NCI-H1048 (cell line): ENCODE measurements at places on chromosomes 6 and 20.

DNA sequence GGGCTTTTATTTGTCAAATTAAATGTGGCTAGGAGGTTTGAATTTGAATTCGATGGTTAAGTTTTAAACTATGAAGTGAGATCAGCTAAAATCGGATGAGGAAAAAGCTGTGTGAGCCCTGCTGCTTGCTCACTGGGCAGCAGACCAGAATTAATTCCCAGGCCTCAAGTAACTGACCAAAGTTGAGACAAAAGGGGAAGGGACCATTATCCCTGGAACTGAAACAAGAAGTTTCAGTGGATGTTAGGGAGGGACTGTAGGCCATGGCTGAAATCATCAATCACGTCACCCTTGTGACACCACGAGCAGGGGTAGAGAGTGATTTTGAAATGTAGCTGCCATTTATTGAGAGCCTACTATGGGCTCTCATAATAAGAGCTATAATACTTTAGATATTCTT, 7.0 kb upstream of the PRSS35 start:
- DNase-seq = no peak

GRCh38 chr6:13334953-13335352, 6.6 kb upstream of the TBC1D7 start:
- DNase-seq = no peak

DNA sequence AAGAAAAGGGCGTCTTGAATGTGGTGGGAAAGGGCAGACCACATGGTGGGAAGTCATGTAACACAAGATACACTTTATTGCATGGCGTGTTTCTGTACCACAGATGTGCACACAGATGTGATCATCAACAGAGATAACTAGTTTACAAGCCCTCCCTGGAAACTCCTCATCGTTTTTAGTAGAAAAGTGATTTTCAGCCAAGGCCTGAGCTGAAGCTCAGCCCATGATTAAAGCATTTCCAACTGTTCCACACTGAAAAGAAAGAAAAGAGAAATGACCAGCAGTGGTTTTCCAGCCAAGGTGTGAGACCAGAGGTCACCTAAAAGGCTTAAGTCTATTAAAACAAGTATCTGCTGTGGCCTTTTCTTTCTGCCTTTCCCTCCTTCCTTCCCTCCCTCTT, 463.9 kb upstream of the JAG1 start:
- no peak for DNase-seq

GRCh38 chr6:44219053-44219814, 2.5 kb downstream of the MYMX start:
- peak; percentile 67 for DNase-seq

DNA sequence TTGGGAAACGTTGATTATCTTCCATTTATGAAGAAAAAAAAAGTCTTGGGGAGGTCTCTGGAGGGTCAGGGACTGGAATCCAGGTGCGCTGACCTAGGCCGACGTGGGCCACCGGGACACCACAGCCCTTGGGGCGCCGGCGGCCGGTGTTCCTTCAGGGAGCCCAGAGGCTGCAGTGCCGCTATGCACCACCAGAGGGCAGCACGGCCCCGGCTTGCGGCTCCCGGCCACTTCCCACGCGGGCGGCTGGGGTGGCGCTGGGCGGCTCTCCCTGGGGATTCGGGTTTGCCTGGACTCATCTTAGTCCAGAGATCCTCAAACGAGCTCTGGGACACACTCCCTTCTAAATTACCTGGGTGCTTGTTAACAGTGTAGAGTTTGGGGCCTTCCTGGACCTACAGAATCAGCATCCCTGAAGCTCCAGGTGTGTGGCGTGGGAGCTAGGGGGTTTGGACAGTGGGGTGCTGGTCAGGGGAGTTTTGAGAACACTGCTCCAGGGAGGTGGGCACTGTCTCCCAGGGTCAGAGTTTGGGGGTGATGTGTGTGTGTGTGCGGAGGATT, 23.0 kb upstream of the GTSF1L start:
- DNase-seq = peak; percentile 23

DNA sequence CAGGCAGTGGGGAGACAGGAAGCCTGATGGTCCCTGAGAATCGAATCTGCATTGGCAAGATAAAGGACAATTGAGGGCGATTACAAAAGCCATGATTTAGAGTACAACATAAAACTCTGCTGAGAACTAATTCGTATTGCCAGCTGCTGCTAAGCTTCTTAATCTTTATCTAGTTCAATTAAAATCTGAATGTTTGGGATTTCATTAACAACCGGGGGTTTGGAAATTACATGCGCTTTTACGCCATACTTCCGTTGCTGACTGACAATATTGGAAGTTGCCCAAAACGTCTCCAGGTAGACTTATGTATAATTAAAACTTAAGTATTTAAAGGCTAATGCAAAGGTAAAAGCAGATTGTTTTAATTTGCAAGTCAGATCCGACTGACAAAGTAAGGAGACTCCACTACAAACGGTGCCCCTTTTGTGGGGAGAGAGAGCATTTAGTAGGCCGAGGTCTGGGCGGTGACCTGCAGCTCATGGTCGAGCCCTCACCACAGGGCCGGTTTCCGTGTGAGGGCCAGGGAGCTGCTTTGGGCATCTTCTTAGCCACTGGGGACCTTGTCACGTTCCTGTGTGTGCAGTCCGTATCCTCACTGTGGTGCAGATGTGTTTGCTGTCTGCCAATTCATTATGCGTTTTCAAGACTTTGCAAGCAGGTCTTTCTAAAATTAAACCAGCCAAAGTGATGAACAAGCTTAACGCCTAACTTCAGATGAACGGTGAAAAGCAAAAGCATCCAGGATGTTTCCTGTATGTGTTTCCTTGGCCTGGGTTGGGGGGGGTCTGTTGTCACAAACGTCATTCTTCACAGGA, 49.9 kb downstream of the CDH4 start:
- DNase-seq = no peak

DNA sequence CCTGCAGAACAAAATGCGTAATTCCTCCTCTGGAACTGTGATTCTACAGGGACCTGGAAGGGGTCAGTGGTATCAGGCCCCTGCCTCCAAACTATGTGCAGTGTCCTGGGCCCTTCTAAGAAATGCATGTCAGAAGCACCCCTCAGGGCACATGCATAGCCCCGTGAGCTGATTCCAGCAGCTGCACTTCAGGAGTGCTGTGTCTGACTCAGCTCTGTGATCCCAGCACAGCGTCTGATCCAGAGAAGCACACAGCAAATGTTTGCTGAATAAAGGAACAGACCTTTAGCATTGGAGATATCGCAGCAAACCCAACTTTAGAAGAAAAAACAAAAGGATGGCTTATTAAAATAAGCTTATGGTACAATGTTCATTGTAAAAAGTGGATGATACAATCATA, 15.8 kb upstream of the MAFB start:
- DNase-seq = no peak

DNA sequence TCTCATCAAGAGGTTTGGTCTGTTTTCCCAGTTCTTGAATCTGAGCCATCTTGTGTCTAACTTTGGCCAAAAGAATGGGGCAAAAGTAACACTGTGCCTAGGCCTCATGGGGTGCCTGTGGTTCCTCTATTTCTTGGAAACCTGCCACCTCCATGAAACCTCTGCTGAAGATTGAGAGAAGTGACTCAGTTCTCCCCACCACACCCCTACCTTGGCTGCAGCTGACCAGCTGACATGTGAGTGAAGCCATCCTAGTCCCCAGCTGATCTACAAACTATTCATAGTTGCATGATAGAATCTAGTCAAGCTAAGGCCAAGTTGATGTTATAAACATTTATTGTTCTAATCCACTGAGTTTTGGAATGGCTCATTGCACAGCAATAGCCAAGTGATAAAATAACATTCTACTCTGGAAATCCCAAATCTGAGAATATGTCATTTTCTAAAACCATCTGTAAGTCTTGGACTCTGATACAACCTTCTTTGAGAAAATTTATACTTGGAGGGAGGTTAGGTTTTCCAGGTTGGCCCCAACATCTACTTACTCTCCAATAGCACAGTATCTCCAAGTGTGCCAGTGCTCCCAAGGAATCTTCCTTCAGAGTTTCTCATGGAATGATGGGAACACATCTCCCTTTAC, 107.0 kb upstream of the SMLR1 start:
- no peak for DNase-seq

- DNase-seq = no peak
Observed at GRCh38 chr20:63903796-63904561, 9.1 kb downstream of the DNAJC5 start.

- DNase-seq = no peak
Observed at GRCh38 chr6:26554447-26554696, 16.2 kb downstream of the HMGN4 start.

- DNase-seq = no peak
Observed at GRCh38 chr6:105179244-105180065, at the start of gene POPDC3. TSS of gene POPDC3 (minus strand) at chr6:105180014. CDS start at chr6:105161909, 18,105 bp downstream.

GRCh38 chr20:44702776-44703175, 12.4 kb upstream of the CCN5 start:
- no peak for DNase-seq

GRCh38 chr20:17602493-17602892, 32.6 kb downstream of the DSTN start:
- no peak for DNase-seq

GRCh38 chr6:5995949-5996713, 10.6 kb downstream of the NRN1 start:
- DNase-seq = peak; percentile 73

GRCh38 chr6:89638320-89639195, at the start of gene LYRM2:
TSS of gene LYRM2 (minus strand) at chr6:89638747. CDS start at chr6:89638716, 31 bp downstream.
- DNase-seq = peak; percentile 79

- no peak for DNase-seq
Observed at GRCh38 chr6:160077526-160077925, 44.1 kb upstream of the SLC22A1 start.

DNA sequence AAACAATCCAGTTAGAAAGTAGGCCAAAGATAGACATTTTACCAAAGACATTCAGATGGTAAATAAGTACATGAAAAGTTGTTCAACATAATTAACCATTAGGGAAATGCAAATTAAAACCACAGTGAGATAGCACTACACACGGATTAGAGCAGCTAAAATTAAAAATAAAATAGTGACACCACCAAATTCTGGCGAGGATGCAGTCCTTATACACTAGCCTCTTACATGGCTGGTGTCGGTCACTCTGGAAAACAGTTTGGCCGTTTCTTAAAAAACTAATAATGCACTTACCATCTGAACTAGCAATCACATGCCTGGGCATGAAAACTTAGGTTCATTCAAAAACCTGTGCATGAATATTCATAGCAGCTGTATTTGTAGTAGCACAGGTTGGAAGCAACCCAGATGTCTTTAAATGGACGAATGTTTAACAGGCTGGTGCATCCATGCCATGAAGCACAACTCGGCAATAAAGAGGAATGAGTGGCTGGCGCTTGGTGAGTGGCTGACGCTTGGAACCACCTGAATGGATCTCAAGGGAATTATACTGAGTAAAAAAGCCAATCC, 77.0 kb downstream of the FAM120B start:
- no peak for DNase-seq

GRCh38 chr20:57622201-57622570, 2.0 kb upstream of the ZBP1 start:
- no peak for DNase-seq

DNA sequence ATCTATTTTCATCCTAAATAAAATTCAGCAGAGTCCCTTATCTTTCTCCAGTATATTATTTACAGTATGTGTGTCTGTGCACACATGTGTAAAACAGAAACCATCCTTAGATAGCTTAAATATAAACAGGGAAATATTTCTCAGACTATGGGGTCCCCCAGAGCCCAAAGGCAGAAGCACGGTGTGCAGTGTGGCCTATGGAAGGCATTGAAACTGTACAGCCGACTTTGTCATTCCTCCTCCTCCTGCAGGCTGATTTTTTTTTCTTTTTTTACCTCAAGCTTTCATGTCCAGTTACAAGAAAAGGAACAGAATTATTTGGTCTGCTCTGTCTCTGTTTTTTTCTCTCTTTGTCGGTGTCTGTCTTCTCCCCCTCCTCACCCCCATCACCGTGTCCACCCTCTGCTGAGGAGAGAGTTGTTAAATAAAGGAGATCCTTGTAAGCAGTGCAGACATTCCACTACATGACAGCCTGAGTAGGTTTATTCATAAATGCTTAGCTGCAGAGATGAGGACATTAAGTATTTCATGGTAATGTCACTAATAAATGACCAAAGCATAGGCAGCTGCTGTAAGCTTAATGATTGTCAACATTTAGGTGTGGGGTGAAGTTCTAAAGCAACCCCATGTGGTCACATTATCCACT, 31.8 kb upstream of the SLC35D3 start:
- DNase-seq = no peak

- no peak for DNase-seq
Observed at GRCh38 chr6:3876101-3876500, 26.9 kb downstream of the FAM50B start.

- DNase-seq = no peak
Observed at GRCh38 chr20:44945261-44945660, 14.9 kb downstream of the TOMM34 start.

GRCh38 chr20:44733341-44734069, 12.2 kb upstream of the KCNK15 start:
- DNase-seq = no peak

DNA sequence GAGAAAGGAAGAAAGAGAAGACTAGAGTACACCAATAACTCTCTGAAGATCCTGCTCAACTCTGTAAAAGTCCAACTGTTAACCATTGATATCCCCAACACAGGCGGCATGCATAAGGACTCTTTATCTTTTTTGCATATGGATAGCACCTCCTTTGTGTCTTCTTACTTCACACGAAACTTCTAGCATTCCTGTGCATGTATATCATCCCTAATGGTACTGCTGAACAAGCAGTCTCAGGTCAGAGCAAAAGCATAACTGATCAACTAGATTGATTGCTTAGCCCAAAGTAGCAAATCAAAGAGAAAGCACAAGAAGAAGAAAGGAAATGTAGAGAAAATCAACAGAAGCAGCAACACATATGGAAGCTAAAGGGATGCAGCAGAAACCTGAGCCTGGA, 234.4 kb downstream of the SYNE1 start:
- DNase-seq = no peak

DNA sequence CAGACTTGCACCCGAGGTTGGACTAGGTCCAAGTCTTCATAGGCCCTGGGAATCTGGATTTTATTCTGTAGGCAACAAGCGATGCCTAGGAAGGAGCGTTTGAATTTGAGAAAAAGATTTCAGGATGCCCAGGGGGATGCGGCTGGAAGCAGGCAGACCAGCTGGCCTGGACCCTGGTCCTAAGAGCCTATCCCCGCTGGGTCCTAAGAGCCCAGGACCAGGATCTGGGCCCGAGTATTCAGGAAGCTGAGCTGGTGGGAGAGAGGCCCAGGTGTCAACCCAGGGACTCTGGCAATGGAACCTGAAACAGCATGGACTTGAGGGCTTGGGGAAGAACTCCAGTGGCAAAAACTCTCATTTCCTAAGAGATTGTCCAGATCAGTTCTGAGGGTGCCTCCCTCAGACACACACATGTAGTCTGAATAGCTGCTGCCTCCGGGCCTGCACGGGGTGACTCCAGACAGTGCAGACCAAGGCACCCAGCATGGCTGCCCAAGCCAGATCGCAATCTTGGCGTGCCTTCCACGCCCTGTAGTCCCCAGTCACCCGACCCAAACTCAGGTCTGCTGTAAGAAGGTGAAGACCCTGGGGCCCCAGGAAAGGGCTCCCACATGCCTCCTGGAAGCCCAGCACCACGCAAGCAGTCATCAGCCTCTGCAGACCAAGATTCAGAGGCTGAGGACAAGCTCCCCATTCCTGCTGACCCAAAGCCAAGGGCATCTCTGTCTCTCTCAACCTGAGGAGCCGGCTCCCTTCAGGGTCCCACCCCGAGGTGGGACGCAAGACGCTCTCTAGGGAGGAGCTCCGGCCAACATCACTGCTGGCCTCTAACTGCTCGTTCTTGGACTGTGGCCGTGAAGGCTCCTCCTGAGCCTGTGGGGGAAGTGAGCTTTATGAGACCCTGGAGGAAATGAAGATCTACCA, 34.4 kb downstream of the RRBP1 start:
- no peak for DNase-seq
